ENCODE measurements at places on chromosomes 12 and 14.

- no peak for DNase-seq
Observed at GRCh38 chr12:63319386-63319785, 168.4 kb upstream of the AVPR1A start.

DNA sequence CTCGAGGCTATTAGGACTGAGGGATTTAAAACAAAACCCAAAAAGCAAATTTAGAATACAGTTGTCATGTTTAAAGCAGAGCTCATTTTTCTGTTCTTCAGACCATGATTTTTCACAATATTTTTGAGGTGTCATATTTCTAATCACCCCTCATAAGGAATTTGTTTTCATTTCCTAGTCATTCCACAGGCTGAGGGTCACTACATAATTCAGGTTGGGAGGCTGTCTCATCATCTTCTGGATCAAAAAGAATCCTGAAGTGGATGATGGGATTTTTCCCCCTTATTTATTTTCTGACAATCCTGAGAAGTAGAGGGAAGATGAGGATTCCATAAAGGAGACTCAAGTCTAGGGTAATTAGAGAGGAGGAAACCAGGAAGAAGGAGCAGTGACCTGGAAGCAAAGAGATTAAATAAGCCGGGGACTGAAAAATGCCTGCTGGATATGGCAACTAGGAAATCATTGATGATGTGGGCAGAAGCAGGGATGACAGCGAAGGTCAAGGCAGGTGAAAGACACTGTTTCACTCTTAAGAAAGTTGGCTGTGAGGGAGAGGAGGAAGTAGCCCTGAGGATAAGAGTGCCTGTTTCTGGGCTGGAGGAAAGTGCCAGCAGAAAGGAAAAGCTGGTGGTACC, 9.0 kb upstream of the PCNX1 start:
- no peak for DNase-seq

DNA sequence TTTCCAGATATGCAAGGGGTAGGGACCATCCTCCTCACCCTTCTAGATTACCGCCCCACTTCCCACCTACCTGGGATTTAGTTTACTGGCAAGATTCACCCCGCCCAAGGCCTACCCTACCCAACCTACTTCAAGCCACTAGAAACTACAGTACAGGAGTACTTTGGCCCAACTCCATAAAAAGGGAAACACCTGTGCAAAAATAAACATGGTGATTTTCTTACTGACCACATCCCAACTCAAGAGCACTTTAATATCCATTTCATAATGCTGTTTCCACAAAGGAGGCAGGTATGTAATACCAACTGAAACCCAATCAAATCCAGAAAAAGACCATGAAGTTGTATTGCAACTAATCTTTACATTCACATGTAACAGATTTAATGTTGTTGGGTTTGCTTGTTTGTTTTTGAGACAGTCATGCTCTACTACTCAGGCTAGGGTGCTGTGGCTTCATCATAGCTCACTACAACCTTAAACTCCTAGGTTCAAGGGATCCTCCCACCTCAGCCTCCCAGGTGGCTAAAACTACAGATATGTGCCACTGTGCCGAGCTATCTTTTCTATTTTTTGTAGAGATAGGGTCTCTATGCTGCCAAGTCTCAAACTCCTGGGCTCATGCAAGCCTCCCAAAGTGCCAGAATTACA, 41.7 kb upstream of the RAP1B start:
- no peak for DNase-seq

DNA sequence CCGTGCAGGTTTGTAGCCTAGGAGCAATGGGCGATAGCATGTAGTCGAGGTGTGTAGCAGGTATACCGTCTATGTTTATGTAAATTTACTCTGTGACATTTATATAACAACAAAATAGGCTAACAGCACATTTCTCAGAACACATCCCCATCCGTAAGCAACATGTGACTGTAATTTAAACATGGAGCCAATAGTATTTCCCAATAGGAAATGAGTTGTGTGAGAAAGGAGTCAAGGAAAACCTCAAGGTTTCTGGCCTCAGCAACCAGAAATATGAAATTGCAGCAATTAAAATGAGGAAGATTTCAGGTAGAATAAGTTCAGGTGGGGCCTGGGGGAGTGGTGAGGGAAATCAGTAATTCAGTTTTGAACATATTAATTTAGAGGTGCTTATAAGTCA, 136.0 kb downstream of the MSRB3 start:
- no peak for DNase-seq

DNA sequence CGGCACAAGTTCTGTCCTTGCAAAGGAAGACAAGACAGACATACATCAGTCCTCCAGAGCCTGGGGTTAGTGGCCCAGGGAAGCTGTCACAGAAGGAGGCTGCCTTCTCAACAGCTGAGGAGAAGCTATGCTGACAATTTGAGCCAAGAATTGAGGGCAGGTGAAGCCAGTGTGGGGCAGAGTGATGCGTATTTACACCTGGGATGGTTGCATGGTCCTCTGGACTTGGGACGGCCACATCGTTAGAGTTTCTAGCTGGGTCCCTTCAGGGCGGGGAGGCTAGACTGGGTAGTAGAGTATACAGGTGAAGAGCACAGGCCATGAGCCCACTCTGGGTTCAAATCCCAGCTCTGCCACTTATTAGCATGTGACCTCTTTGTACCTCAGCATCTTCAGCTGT, 16.5 kb downstream of the KRT85 start:
- no peak for DNase-seq

- DNase-seq: no peak
Observed at GRCh38 chr14:30016002-30016401, 88.4 kb upstream of the PRKD1 start.

Data from GM13977 (cell line).